ENCODE measurements at places on chromosomes 11 and 22.

GRCh38 chr11:12512132-12512531 lies 134.8 kb downstream of the PARVA start:
- DNase-seq: no peak

GRCh38 chr11:30432178-30432577 lies 109.3 kb downstream of the ARL14EP start:
- no peak for DNase-seq

DNA sequence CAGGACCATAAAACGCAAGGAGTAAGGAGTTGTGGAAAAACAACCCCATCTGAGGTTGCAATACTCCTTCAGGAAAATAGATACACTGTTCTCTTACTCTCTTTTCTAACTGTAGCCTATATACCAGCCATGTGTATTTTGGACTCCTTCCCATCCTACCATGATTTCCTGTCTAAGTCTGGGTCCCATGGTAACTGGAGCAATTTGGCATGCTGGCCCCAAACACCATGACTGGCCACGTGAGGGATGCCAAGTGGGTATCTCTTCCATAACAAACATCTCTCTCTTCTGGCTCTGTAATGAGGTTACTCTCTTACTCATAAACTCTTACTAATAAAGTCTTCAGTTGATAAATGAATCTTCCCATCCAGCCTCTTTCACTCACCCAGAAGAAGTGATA lies 26.5 kb downstream of the ABTB2 start:
- peak; percentile 8 for DNase-seq

DNA sequence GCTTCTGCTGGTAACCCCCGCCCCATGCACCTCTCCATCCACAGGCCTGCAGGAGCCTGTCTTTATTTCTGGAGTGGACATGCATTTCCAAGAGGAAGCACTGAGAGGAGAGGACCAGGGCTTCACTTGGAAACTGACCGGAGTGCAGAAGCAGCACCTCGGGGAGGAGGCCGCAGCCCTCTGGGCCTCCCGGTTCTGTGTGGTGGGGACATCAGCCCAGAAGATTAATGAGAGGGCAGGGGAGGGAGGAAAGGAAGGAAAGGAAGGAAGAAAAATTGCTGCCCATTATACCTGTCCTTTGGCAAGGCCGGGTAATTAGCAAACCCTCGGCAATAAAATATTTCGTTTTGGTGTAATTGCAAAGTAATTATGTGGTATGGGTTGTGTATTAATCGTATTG lies 97.0 kb downstream of the TP53I11 start:
- DNase-seq: peak; percentile 91

GRCh38 chr11:118980191-118980881 lies 8.8 kb downstream of the FOXR1 start:
- DNase-seq: no peak

DNA sequence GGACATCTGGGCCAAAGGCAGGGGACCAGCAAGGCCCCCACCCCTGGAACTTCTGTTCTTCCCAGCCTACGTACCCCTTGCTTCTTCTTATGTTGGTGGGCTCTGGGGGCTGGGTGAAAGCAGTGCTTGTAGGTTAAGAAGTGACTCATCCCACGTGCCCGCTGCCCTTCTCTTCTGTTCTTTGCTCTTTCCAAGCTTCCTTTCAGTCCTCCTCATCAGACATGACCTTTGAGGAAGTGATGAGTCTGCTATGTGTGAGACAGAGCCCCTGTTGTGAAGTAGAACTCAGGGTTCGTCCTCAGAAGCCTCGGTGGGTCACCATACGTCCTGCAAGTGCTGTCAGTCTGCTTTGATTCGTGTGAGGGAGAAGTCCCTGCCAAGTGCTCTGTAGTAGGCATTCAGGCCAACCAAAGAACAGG lies 12.7 kb downstream of the MED15 start:
- no peak for DNase-seq

DNA sequence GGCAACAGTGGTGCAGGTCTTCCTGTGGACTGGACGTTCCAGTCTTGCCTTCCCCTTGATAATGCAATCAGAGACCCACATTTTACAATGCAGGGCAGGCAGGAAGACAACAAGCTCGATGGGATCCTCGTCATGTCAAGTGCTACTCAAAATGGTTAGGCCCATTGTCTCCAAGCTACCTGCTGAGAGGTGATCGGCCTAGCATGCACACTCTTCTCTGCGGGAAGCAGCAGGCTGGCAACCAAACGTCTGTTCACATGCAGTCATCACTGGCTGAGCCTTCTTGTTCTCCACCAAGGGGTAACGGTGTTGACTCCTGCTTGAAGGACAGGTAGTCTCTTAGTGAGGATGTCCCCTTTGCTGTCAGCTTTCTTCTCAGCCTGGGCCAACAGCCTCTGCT lies 25.5 kb upstream of the CD82 start:
- DNase-seq: peak; percentile 83

DNA sequence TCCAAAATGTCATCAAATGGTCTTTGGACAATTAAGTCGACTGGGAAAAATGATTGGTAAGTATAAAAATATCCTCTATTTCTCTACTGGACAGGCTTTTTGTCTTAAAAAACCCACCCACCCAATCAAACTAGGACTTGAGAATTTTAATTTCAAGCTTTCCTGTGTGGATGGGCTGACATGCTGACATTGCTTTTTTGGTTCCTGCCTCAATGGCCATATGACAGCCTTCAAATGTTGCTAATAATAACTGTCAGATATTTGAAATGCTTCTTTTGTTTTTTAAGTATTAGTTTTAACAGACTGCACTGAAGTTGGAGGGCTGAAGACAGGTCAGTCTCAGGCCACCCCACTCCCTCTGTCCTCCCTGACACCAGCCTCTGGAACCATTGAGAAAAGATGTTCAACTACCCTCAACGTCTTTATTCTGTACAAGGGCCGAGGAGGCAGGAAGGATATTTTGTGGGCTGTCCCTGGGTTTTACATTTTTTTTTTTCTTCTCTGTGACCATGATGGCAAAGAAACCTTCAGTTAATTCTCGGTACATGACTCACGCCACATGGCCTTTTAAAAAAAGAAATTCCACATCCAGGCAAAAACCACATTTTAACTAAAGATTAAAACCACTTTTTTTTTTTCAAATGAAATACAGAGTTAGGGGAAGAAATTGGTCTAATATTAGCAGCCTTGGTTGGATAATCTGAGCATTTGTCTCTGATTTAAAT lies 130.4 kb downstream of the SLC1A2 start:
- no peak for DNase-seq

- no peak for DNase-seq
Observed at GRCh38 chr22:33785283-33785968, 134.8 kb downstream of the LARGE1 start.

All from NCI-H1417 (cell line).